Activated naive CD4-positive, alpha-beta T cell treated with anti-CD3 and anti-CD28 coated beads, Interleukin-2, amount 50 U/mL, for 16 hours (primary cell): ENCODE measurements at places on chromosomes 1 and 21.

DNA sequence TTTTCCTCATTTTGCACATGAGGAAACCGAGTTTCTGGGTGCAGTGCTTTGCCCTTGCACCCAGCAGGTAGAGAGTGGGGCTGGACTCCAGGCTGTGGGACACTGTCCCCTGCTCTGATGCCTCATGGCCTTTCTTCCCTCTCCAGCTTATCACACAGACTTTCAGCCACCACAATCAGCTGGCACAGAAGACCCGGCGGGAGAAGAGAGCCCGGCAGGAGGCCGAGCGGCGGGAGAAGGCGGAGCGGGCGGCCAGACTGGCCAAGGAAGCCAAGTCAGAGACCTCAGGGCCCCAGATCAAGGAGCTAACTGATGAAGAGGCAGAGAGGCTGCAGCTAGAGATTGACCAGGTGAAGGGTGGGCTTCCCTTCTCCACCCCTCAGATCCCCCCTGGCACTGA, 19.0 kb downstream of the KDF1 start:
- DNase-seq: no peak

GRCh38 chr1:220927442-220927841, 48.2 kb downstream of the HLX start:
- no peak for DNase-seq

- no peak for DNase-seq
Measured at GRCh38 chr1:6800745-6801144, 15.5 kb downstream of the CAMTA1 start.

GRCh38 chr21:35390013-35390776, 341.1 kb upstream of the RUNX1 start:
- no peak for DNase-seq

GRCh38 chr1:116997636-116998035, 3.9 kb upstream of the CD101 start:
- no peak for DNase-seq

GRCh38 chr1:162822391-162823200, 32.1 kb downstream of the HSD17B7 start:
- no peak for DNase-seq

GRCh38 chr21:37532868-37533780, 166.6 kb downstream of the DYRK1A start:
- DNase-seq: no peak

DNA sequence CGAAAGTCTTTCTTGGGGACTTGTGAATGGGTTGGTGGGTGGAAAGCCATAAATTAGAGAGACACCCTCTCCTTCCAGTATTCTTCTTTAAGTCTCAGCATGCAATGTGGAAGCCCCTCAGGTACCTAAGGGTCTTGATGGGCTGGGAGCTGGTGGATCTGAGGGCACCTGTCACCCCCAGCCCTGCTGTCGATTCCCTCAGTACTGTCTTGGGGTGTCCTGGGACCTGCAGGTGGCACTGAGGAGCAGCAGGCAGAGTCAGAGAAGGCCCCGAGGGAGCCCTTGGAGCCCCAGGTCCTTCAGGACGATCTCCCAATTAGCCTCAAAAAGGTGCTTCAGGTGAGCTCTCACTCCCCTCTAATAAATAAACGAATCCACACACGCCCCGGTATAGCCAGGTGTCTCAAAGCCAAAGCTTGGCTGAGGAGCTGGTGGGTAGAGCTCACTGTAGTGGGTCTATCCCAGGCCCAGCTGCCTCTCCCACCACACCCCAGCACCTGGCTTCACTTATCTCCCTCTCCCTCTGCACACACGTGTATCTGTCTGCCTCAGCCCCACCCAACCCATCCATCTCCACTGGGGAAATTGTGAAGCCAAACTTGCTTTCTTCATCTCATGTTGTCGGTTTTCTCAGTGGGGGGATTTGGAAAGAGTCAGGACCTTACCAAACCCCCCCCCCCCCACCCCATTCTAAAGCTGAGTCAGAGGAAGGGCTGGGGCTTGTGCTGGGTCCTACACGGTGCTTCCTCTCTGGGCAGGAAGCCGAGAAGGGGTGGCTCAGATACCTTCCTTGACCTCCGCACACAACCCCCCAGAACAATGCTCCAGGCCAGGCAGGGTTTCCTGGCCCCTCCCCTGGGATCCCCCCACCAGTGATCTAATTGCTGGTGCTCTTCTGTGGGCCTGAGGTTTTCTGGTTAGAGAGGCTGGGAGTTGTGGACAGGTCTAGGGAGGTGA, 1.6 kb downstream of the ADAM15 start:
- no peak for DNase-seq

DNA sequence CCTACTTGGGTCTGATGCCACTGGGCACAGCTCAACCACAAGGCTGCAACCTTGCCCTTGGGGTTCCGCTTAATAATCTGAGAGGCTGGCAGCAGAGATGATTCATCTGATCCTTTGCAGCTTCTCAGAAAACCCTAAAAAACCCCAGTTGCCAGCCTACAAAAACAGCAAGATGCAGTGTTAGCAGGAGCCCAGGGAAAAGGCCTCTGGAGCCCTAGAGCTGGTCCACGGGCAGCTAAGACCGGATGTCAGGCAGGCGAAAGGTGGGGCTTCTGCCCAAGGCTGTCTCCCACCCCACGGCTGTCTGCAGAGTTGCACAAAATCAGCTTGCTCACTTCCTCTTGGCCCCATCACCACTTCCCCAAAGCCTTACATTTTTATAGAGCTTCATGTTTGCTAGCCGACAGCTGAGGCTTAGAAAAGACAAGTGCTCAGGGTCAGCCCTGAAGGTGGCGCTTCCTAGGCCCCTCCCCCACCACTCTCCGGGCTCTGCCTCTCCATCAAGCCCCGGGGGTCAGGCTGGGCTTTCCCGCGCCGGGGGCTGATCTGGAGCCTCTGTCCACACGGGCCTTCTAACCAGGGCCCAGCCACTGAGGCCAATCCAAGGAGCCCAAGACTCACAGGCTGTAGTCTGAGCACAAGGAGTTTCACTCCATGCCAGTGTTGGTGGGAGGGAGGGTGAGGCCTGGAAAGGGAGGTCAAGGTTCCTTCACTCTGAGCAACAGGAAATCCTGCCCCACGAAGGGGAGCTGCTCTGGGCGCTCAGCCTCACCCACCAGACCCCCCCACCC, 4.2 kb upstream of the ADORA3 start:
- peak; percentile 44 for DNase-seq

DNA sequence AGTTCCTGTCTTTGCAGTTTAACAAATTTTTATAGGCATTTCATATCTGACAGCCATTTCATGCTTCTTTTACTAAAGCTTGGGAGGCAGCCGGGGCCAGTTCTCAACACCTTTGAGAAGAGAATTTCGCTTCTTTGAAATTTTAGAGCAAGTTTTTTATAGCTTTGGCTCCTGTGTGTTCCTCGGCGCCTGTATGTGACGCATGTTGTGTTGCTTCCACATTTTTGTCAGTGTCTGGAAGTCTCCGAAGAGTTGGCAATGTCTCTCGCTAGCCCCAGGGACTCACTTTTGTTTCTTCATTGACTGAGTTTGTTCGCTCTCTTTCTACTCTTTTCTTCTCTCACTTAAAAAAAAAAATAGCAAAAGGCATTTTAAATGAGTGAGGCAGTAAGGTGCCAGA, 386.9 kb upstream of the PLXNA2 start:
- no peak for DNase-seq

DNA sequence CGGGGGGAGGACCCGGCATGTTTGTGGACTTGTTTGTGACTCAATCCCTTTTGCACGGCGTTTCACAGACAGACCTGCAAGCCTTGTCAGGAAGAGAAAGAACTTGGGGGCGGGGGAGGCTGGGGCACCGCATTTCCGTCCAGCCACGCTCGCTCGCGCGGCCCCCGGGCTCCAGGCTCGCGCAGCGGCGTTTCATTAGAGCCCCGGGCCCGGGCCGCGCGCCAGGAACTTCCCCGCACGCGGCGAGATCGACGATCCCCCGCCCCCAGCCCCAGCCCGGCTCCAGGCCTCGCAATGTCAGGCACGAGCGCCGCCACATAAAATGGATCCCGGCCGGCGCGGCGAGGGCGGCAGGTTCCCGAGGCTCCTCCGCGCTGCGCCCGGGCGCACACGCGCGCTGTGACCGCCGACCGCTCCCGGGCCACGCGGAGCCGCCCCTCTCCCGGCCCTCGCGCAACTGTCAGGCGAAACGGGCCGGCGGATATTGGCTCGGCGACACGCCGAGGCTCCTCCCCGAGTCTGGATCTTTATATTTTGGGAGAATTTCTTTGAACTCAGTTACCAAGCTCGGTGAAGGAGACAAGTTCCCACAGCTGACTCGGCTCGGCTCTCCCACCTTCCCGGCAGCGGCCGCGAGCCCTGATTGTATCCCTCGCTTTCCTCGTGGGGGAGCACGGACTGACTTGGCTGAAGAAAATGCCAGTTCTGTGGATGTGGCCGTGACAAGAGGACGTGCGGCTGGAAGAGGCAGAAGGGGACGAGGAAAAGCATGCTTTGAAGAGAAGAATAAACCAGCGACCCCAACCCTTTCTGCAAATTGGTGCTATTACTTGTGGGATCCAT, at the start of gene KIF26B:
TSS of gene KIF26B (plus strand) at position 557 of the 843 bp plus-strand sequence. CDS start 440 bp downstream, outside the sequence.
- DNase-seq: peak; percentile 36

GRCh38 chr1:16243936-16244649, 7.1 kb upstream of the CPLANE2 start:
- DNase-seq: peak; percentile 76

- no peak for DNase-seq
Measured at GRCh38 chr1:11888877-11889208, 30.1 kb upstream of the NPPB start.

GRCh38 chr1:192430644-192431043, 113.9 kb downstream of the RGS21 start:
- DNase-seq: no peak

GRCh38 chr1:235429143-235429542, 61.9 kb downstream of the TBCE start:
- DNase-seq: no peak

GRCh38 chr21:38282921-38283320, 26.1 kb downstream of the KCNJ15 start:
- no peak for DNase-seq

DNA sequence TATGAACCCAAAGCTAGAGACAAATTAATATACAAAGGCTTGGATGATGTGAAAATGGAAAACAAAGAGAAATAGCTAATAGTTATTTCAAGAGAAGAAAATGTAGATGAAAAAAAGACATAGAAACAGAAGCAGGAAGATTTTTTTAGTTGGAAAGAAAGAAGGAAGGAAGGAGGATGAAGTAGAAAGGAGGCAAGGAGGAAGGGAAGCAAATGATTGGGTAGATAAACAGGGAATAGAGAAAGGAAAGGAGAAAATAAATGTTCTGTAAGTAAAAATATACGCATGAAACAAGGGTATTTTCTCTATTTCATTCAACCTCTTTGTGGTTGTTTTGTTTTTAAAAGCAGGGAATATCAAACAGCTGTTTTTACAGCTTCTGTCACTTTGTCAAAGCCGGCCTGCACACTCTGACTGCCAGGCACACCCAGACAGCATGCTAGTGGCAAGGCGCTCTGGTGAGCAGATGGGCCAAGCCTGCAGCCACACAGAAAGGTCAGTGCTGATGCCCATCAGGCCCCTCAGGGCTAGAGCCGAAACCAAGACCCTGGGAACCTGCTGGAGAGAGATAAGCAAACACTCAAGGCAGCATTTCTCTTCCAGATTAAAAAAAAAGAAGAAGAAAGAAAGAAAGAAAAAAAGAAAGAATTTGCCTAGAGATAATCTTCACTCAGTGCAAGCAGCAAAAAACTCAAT, 72.9 kb upstream of the CTTNBP2NL start:
- no peak for DNase-seq

DNA sequence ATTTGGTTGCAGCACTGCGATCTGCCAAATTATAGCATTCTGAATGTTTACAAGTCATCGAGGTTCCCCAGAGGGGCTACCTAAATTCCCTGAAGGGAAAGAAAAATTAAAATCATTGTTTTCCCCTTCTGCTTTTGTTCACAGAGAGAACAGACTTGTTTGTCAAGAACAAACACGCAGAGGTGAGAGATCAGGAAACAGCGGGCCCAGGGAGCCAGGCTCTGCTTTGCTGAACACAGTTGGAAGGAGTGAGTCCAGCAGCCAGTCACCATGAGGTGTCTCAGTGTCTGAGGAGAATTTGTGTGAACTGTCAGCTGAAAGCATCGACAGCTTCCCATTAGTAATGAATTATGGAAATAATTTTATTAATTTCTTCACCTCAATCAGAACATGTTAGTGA, 52.5 kb downstream of the RWDD3 start:
- no peak for DNase-seq

DNA sequence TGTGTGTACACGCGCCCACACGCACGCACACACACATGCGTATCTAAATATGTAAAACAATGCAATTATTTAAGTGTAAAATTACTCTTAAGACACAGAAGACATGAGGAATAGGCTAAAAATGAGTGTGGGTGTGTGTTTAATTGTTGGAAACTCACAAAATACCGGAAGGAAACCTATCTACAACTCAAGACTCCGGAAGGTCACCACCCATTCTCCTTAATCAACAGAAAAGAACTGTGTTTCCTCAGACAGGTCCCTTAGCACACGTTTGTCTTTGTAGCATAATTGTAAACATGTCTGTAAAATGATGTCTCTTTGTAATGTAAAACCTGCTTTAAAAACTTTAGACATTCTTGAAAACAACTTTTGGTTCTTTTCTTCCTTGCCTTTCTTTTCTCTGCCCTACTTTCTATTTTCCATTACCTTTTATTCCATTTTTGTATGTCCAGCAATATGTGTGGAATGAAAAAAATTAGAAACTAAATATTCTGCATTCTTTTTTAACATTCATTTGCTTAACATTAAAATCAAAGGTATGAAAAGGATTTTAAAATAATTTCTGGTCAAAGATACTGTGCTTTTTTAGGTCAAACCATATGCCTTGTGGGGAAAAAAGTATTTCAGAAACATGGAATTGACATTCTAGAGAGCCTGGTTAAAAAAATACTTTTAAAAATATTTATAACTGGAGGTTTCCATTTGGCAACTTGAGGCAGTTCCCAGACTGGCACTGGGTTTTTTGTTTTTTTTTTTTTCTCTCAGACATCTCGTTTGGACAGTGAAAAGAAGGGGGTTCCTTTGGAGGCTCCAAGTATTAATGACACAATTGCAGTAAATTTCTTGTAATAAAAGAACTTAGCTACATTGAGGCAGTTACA, 46.2 kb downstream of the ATP5PF start:
- DNase-seq: no peak
